Inflammatory macrophage treated with lipopolysaccharide for 4 hours (primary cell): ENCODE measurements at places on chromosomes 12 and 14.

- no peak for DNase-seq
Observed at GRCh38 chr12:19666070-19666469, 226.8 kb downstream of the AEBP2 start.

- DNase-seq = no peak
Observed at GRCh38 chr12:119113496-119113986, 65.2 kb upstream of the HSPB8 start.

- no peak for DNase-seq
Observed at GRCh38 chr12:88417531-88417930, 162.7 kb downstream of the KITLG start.

DNA sequence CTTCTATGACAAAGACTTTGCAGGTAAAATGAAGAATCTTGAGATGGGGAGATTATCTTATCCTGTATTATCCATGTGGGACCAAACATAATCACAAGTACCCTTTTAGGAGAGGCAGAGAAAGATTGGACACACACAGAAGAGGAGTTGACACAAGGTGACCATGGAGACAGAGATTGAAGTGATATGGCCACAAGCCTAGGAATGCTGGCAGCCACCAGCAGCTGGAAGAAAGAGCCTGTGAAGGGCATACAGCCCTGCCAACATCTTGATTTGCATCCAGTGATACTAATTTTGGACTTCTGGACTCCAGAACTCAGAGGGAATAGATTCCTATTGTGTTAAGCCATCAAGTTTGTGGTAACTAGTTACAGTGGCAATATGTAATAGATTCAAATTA, 78.1 kb downstream of the RPS29 start:
- no peak for DNase-seq

GRCh38 chr12:93957870-93958269, 190.5 kb upstream of the PLXNC1 start:
- no peak for DNase-seq

GRCh38 chr12:130762319-130762675, 46.2 kb upstream of the RIMBP2 start:
- no peak for DNase-seq
